Inflammatory macrophage (primary cell): ENCODE measurements at places on chromosomes 5 and 9.

DNA sequence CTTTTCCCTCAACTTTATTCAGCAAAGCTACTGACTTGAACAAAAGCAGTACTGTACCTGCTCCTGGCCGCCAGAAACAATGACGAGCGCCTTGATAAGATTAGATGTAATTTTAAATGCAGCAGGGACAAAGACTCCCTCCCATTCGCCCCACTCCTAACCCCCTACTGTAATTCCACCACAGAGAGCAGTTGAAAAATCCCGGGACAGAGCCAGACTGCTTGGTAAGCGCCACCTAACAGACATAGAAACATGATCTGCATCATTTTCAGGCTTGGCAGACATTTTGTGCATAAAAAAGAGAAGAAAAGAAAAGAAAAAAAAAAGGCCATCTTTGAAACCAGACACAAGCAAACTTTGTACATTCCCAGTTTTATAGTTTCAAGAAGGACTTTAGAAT, 81.9 kb downstream of the ISL1 start:
- DNase-seq = no peak

GRCh38 chr5:89480406-89481007, 597.5 kb upstream of the MEF2C start:
- no peak for DNase-seq

DNA sequence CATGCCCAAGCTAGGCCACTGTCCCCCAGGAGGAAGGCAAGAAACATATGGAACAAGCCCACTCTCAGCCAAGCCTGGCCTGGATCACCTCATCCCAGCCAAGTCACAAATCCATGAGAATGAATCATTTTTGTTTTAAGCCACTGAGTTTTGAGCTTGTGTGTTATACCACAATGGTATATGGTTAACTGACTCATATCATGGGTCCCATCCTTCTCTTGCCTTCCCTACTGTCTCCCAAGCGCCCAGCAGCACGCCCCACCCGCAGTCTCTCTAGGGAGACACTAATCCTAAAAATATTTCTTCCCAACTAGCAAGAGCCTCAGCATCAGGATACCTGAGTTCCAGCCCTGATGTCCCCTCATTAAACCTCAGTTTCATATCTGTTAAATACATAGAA, 248.1 kb downstream of the CDK5RAP2 start:
- no peak for DNase-seq

DNA sequence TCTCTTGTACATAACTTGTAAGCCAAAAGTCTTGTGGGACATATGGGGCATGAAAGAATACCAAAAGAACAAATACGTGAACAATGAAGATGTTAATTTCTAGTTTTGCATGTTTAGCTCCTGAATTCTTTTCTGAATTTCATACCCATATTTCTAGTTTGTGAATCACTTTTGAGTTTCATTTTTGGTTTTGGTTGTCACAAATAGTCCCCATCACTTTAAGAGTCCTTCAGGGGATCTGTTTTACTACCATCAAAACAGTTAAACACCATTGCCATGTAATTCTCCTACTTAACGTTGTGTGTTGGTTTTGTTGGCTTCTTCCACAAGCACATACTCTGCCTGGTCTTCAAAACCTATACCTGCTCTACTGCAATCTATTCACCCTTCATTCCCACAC, 27.0 kb downstream of the VCAN start:
- DNase-seq = no peak

GRCh38 chr9:132631280-132631679, 38.5 kb downstream of the DDX31 start:
- no peak for DNase-seq

- peak; percentile 90 for DNase-seq
Measured at GRCh38 chr5:149666212-149666852, 63.8 kb upstream of the PPARGC1B start.

- DNase-seq = peak; percentile 50
Measured at GRCh38 chr5:102312586-102313370, 16.7 kb upstream of the SLCO4C1 start.

GRCh38 chr5:79508354-79508753, 5.6 kb downstream of the HOMER1 start:
- peak; percentile 47 for DNase-seq

GRCh38 chr9:130905125-130905901, 8.7 kb upstream of the QRFP start:
- peak; percentile 65 for DNase-seq

GRCh38 chr9:123322273-123323195, 33.5 kb upstream of the CRB2 start:
- DNase-seq = no peak

GRCh38 chr5:83306572-83307241, 164.8 kb upstream of the VCAN start:
- peak; percentile 81 for DNase-seq

DNA sequence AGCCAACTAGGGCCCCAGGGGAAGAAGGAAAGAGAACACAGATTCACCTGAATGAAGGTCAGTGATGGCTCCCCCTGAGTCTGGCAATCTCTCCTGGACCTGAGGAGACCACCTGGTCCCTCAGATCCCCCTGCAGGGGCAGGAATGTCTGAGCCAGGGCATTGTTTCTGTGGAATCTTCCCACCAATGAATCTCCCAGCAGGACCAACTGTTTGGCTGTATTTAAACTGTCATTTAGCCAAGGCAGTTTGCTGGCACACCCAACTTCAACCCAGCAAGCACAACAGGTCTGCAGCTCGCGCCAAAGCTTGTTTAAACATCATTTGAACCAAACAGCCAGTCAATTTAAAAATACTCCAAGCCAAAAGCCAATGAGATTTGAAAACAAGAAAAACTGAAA, 92.6 kb downstream of the SH3TC2 start:
- DNase-seq = no peak

GRCh38 chr5:17951392-17952169, 317.3 kb downstream of the TAF11L14 start:
- DNase-seq = no peak

GRCh38 chr5:111699976-111700375, 57.0 kb downstream of the NREP start:
- DNase-seq = no peak

DNA sequence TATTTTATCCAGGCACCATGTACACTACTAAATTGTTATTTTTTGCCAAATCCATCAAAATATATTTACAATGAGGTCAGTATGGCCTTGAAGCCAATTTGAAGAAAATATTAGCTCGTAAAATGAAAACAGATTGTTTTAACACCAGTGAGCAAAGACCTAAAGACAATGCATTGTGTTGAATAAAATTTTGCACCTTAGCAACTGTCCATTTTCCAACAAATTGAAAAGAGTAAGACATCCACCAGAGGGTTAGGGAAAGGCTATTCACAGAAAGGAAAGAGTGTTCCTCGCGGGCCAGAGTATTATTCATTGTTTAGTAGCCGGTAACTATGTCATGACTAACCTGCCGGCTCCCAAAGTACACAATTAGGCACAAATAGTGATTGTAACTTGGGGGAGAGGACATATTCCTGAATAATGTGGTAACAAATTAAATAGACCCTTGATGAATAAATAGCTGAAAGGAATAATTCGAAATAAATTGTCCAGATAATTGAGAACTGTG, 213.3 kb downstream of the DNAH5 start:
- DNase-seq = no peak

DNA sequence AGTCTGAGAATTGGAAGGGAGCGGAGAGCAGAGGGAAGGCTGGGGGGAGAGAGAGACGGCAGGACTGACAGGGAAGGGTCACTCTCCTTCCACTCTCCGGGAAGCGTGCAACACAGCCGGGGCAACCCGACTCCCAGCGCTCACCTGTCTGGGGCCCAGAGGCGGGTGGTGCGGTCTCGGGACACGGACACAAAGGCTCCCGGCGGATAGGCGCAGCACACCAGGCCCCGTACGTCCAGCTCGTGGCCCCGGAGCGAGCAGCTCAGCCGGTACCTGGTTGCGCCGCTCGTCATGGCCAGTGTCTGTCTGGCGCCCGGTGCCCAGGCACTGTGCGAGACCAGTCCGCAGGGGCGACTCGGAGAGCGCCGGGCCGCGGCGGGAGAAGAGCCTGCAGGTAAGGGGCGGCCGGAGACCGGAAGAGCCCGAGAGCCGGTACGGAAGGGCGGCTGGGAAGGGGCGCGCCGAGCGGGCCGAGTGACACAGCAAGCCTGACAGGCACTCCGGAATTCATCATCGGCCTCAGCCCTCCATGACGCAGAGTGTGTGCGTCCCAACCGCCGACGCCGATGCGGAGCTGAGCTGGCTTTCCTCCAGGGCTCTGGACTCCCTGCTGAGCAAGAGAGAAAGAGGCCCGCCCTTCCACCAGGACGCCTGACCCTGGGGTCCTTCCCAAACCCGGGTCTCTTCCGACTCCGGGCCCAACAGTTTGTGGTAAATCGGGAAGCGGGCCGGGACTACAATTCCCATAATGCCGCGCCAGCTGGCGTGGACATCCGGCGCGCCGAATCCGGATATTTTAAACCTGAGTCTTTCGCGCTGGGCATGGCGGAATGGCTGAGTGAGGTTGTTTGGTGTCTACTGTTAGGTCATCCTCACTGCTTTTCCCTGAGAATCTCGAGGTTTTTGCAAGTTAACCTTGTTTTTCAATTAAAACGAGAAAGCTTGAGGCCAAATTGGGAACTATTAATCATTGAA, at the start of gene PLAA:
Gene PLAA (minus strand): TSS at position 490 of the 975 bp plus-strand sequence. CDS start 197 bp downstream, at position 293.
- DNase-seq = peak; percentile 90

GRCh38 chr5:159156426-159157238, 52.7 kb downstream of the RNF145 start:
- peak; percentile 43 for DNase-seq

DNA sequence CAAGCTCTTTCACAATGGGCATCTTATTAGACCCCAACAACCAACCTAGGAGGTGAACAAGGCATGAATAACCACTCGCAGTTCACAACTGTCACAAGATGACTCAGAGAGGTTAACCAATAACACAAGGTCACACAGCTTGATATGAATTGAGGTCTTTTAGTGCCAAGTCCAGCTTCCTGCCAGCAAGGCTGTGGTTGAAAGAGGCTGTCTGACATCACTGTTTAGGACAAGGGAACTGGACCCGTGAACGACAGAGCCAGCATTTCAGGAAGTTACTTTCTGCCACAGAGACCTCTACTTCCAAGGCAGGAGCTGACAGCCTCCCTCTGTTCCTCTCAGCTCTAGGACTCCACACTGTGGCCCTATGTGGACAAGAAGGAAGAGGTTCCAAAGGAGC, 53.4 kb upstream of the ALDH1B1 start:
- DNase-seq = peak; percentile 71

DNA sequence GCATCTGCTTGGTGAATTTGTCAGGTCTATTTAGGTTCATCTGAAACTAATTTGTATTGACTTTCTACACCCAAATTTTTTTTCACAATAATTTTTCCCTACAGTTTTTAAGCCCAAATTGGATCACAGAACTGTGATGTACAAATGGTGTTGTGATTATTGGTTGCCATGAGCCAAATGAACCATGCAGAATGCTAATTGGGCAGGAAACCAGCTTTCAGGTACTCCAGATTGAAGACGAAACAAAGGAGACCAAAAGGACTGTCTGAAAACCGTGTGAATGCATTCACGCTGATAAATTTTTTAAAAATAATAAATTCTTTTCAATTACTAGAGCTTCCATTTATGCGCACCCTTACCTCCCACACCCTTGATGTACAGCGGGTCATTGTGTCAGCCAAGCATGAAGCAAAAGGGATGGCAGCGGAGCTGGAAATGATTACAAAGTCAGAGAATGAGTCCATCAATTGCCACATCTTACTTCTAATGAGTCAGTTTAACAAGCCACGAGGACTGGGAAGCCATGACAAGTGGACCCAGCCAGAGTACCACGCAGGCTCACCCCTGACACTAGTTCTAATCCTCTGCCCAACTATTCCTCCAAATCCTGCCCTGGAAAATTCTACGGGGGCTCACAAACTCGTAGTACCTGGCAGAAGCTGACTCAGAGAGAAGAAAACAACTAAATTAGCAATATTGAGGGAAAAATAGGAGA, 66.5 kb downstream of the SEMA6A start:
- no peak for DNase-seq

DNA sequence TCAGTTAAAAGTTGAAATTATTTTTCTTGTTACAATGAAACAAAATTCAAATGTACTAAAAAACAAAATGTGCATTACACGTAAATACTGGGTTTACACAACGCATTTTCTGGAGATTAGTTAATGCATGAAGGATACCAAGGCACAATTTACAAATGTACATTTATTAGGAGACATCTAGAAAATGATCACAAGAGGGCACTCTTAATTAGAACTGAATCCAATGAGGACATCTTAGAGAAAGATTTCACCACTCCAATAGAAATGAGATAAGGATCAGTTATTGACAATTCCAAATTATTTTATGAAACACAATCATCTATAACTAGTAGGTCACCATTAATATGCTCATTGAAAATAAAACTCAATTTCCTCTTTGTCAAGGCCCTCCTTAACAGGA, 36.6 kb upstream of the CDH12 start:
- no peak for DNase-seq

- DNase-seq = no peak
Measured at GRCh38 chr5:139204196-139204595, 6.0 kb upstream of the SIL1 start.

GRCh38 chr9:81137976-81138568, 551.3 kb downstream of the TLE1 start:
- DNase-seq = no peak

DNA sequence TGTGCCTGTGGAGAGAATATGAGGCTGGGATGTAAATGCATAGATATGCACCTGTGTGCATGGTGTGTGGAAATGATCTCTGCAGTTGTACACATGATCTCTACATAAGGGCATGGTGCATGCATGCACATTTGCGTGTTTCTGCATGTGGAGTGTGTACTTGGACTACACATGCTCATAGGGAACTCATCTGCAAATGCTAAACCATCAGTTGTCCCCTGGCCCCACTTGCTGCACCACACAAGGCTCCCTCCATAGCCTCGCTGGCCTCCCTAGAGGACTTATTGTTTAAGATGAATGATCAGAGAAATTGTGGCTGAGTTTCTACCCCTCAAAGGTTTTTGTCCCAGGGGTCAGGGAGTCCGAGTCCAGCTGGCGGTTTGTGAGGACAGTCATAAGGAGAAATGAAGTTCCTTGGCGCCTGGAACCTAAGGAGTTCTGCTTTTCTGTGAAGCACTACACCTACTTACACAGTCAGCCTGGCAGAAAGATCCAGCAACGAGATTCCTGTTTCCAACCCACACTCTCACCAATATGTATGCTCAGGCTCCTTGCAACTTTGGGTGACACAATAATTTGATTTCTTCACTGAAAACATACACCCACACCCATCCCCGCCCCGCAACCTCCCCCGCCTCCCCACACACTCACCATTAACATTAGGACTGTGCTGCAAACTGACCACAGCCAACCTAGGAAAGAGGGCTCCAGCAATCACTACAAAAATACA, 79.9 kb upstream of the CPEB4 start:
- peak; percentile 95 for DNase-seq

DNA sequence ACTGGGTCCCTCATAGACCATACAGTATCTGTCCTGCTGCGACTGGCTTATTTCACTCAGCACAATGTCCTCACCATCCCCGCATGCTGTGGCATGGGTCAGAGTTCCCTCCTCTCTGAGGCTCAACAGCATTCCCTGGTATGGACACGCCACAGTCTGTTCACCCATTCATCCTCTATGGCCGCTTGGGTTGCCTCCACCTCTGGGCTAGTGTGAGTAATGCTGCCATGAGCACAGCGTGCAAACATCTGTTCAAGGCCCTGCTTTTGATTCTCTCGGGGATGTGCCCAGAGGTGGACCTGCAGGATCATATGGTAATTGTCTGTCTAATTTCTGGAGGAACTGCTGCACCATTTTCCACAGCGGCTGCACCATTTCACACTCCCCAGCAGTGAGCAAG, 5.5 kb upstream of the FBP2 start:
- DNase-seq = no peak
